ENCODE measurements at places on chromosomes 16 and 17.
A peak's percentile ranks its signal among the peaks of the same experiment; 100 is the strongest.

- no peak for DNase-seq
These were observed at the start of gene CMTM3 for GRCh38 chr16:66604376-66605176. CMTM3 (plus strand) TSS chr16:66604704; CDS start chr16:66604806, 102 bp downstream.

- no peak for DNase-seq
These were observed 136.0 kb upstream of the IRX3 start for GRCh38 chr16:54422569-54422978.

- no peak for DNase-seq
These were observed 429.8 kb downstream of the MAF start for GRCh38 chr16:79170555-79171246.

DNA sequence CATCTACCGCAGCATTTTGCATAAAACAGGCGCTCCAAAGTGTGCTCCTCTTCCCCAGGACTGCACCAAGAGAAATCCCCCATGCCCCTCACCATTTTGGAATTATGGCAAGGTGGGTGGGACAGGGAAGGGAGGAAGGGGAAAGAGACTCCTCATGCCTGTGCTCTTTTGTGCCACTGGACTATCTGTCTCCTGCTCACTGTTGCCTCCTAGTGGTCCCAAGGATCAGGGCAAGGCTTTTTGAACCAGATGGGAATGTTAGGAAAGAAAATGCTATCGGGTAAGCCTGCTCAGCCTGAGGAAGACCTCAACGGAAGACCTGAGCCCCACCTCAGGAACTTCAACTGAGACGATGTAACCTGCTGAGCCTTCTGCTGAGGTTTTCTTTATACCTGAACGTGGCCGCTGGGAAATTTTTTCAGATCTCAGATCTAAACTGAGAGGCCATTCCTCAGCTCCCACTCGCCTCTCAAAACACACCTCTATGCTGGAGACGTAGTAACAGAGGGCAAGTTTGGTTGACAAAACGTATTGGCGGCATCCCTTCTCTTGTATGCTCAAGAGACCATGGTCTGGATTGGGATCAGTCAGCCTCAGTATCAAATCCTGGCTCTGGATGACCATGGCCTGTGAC lies 58.3 kb downstream of the SPACA3 start:
- DNase-seq = peak; percentile 51

GRCh38 chr16:9270941-9271340 lies 179.5 kb downstream of the HAPSTR1 start:
- DNase-seq = no peak

GRCh38 chr16:87101903-87102302 lies 215.3 kb downstream of the C16orf95 start:
- no peak for DNase-seq

GRCh38 chr16:19710991-19711545 lies 7.0 kb downstream of the KNOP1 start:
- DNase-seq = no peak

DNA sequence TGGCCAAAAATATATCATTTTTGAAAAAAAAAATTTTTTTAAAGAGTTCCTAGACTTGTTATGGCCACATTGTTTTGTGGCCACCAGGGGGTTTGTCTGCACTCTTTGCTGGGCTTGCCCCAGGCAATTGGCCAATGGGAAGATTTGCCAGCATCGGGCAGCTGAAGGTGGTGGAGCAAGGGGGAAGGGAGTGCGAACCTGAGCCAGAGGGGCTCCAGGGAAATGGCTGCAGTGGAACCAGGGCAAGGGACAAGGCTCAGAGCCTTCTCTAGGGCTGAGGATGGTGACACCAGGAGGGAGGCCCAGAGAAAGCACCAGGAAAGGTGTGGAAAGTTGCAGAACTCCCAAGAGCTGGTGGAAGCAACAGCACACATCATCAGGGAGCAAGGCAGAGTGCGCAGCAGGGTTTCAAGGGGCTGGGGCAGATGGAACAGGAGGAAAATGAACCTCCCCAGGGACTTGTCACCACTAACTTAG lies 15.5 kb upstream of the CMIP start:
- DNase-seq = peak; percentile 39

DNA sequence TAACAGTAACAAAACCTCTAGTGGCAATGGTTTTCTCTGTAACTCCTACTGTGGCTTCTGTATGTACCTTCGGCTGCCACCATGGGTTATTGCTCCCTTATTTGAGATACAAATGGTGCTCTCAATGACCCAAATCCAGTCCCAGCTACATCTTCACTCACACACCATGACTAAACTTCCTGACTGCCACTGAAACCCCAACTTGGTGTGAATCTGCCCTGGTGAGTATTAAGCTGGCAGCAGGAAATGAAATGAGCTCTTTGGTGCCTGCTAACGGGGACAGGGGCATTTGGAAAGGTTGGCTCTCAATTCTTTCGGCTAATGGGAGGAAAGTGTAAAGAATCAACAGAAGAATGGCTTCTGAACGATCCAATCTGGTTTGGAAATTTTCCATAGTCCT lies 7.5 kb upstream of the SLC35B1 start:
- DNase-seq = no peak

- no peak for DNase-seq
These were observed 36.1 kb upstream of the FASN start for GRCh38 chr17:82134101-82134500.

DNA sequence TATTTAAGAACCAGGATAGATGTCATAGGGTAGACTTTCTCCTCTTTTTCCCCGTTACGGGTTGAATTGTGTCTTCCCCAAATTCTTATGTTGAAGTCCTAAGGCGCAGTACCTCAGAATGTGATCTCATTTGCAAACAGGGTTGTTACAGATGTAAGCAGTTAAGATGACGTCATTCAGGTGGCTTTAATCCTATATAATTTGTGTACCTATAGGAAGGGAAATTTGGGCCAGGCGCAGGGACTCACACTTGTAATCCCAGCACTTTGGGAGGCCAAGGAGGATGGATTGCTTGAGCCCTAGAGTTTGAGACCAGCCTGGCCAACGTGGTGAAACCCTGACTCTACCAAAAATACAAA lies 99.5 kb upstream of the DHX40 start:
- no peak for DNase-seq

DNA sequence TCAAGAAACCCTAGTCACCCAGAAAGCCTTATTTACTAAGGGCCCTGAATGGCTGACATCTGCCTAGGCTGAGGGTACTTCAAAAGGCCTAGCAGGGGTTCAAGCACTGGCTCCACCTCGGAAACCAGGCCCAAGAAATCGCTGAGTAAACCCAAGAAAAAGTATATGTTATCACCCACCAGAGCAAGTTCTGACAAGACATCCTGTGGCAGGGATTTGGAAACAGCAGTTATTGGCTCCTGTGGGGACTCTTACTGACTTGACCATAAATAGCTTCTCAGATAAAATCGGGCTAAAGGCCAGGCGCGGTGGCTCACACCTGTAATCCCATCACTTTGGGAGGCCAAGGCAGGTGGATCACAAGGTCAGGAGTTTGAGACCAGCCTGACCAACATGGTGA lies 12.2 kb downstream of the ATP6V0D1 start:
- DNase-seq = no peak

DNA sequence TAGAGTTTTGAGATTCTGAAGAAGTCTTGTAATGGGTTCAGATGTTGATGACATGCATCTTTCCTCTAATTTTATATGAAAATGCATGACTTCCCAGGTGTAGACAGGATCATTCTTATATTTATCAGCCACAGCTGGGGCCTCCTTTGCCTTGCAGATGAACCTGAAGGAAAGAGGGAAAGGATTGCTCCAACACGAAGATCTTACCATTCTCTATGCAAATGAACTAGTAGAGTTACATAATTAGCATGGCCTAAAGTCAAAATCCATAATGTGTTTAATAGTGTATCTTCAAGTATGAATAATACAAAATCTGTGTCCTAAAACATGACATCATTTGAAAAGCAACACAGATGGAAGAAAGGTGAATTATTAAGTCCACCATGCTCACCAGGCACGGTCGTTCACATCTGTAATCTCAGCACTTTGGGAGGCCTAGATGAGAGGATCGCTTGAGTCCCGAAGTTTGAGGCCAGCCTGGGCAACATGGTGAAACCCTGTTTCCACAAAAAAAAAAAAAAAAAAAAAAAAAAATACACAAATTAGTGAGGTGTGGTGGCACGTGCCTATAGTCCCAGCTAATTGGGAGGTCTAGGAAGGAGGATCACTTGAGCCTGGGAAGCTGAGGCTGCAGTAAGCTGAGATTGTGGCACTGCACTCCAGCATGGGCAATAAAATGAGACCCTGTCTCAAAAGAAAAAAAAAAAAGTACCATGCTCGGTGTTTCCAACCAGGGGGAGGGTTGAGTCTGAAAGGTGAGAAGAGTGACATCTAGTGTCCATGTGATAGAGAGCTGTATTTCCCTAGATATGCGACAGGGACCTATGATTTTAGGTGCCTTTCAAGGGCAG lies 6.3 kb downstream of the VWA3A start:
- DNase-seq = peak; percentile 66

- no peak for DNase-seq
These were observed 29.7 kb downstream of the POLR3E start for GRCh38 chr16:22326771-22327445.

GRCh38 chr16:15782573-15783365 lies 74.1 kb downstream of the MYH11 start:
- no peak for DNase-seq

DNA sequence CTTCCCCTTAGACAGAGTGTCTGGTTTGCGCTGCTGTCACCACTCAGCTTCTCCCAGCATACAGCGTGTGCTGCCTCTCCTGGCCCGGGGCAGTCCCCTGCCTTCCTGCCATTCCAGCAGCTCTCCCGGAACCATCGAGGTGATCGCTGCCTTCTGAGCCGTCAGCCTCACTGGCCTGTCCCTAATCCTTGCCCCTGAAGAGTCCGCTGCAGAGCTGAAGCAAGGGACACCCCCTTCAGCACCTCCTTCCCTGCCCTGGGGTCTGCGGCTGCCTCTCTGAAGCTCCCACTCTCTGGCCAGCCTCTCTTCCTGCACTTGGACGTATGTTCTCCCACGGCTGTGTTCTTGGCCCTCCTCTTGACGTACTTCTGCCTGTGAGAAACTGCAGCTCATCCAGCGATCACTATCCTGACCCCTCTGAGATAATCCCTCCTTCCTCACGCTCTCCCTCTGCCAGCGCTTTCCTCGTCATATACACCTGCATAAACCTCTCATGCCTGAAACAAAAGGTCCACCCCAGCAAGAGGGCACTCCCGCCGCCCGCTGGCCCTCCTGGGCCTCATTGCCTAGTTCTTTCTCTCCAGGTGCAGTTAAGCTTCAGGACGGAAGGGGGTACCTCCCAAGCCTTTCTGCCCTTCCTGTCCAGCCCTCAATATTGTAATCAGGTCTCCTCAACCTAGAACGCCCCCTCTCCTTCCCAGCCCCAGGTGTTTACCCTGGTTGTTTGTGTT lies 220.6 kb upstream of the CHMP6 start:
- DNase-seq = no peak

DNA sequence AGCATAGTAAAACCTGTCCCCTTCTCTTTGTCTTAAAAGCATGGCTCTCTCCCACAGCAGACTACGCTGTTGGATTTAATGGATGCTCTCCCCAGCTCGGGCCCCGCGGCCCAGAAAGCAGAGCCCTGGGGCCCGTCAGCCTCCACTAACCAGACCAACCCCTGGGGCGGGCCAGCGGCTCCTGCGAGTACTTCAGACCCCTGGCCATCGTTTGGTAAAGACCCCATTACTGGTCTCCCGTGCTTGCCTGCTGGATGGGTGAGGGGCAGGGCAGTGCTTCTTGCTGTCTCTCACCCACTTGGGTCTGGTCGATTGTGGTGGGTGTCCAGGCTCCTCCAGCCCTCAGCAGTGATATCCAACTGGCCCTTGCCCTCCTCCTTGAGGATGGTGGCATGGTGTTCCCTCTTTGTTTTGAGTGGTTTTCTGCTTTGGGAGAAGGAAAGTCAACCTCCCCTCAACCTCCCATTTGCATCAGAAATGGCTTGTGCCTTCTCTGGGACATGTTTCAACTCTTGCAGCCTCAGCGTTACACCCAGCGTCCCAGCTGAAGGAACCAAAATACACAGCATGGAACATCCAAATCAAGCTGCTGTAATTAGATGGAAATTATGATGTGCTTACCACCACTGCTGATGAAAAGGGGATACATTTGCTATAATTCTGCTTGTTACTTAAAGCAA lies 49.3 kb downstream of the B9D1 start:
- no peak for DNase-seq

GRCh38 chr17:48047741-48048383 lies at the start of gene NFE2L1:
NFE2L1 (plus strand) TSS chr17:48048359; CDS start chr17:48051119, 2,760 bp downstream.
- peak; percentile 99 for DNase-seq

DNA sequence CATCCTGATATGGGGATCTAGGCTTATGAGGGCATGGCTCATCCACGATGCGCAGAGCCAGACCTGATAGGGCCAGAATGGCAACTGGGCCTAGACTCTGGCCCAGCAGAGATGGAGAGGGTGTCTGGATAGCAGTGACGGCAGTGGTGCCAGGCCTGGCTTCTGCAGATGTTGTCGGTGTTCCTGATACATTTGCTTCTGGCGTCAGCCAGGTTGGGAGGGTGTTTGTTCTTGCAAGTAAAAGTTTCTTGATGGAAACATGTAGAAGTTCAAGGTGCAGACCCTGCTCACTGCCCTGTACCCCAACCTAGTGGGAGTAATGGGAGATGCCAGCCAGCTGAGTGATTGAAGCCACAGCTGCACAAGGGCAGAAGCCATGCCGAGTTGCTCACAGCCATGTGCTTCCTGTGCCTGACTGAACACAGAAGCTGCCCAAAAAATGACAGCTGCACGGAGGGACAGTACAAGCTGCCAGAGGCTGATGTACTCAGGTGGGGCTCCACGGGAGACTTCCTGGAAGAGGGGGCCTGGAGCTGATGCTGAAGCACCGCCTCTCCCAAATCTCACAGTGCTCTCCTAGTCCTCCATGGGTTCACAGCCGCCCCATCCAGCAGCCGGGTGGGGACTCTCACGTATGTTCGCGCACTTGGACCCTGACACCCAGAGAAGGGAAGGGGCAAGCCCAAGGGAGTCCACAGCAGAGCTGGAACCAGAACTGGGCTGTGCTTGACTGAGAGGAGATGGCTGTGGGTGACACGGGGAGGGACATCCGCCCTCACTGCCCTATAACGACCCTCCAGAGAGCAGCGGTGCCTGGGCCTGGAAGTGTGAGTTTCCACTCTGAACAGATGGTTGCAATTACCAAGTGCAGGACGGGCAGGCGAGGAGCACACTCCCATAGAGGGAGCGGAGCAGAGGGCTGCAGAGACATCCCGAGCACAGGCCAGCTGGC lies 78.7 kb downstream of the N4BP1 start:
- DNase-seq = peak; percentile 56

GRCh38 chr16:67216612-67217490 lies 10.1 kb upstream of the TMEM208 start:
- DNase-seq = no peak

DNA sequence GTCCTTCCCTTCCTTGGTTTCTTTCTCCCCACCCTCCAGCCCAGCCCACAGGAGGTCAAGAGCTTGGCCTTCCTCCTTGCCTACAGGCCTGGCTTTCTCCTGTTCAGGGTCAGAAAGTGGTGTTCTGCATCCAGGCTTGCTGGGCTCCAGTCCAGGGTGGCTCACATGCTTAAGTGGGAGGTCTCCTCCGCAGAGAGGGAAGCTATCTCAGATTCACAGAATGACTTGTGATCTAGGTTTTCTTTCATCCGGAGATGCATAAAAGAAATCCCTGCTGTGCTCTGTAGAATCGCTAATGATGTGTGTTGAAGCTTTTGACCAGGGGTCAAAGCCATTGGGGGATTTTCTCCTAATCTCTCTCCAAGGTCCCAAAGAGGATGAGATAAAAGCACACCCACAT lies 382.3 kb upstream of the EEF2KMT start:
- no peak for DNase-seq

- no peak for DNase-seq
These were observed 19.3 kb upstream of the RBFOX3 start for GRCh38 chr17:79630126-79630525.
